Breast epithelium (tissue), 4 donors: ENCODE measurements at places on chromosomes 5 and 9. TPM values are rescaled to one million over a fixed set of nuclear protein-coding genes. Genes with fewer than 3 reads are reported as not detected.

EIF4E1B gene
- not detected for total RNA-seq

- H3K4me3 ChIP-seq, result no peak overlapping the region
- H3K36me3 ChIP-seq, result no peaks in the 10 kb centered on the region
- no peak for DNase-seq
- no peaks in the 10 kb centered on the region for H3K27me3 ChIP-seq
- H3K27ac ChIP-seq, result no peak overlapping the region
These were observed 46.9 kb upstream of the UBAC1 start for GRCh38 chr9:136007934-136008692.

AFAP1L1 gene
- 26.5 TPM for total RNA-seq

GRCh38 chr9:118109542-118109941 lies 405.3 kb downstream of the TLR4 start:
- no peak for DNase-seq
- H3K27me3 ChIP-seq, result no peaks in the 10 kb centered on the region
- H3K27ac ChIP-seq, result no peak overlapping the region

GRCh38 chr9:119781886-119782285 lies 412.7 kb upstream of the BRINP1 start:
- peaks cover 4% of the 10 kb centered on the region for H3K36me3 ChIP-seq
- no peaks in the 10 kb centered on the region for H3K4me1 ChIP-seq
- H3K27me3 ChIP-seq, result no peaks in the 10 kb centered on the region
- H3K4me3 ChIP-seq, result no peak overlapping the region

PCDHB16 gene
- total RNA-seq, result 11.8 TPM

GRCh38 chr9:4831944-4832343 lies 39.2 kb downstream of the RCL1 start:
- H3K4me1 ChIP-seq, result no peaks in the 10 kb centered on the region
- H3K27ac ChIP-seq, result no peak overlapping the region
- no peak overlapping the region for H3K4me3 ChIP-seq
- no peak for DNase-seq
- no peaks in the 10 kb centered on the region for H3K36me3 ChIP-seq

DNA sequence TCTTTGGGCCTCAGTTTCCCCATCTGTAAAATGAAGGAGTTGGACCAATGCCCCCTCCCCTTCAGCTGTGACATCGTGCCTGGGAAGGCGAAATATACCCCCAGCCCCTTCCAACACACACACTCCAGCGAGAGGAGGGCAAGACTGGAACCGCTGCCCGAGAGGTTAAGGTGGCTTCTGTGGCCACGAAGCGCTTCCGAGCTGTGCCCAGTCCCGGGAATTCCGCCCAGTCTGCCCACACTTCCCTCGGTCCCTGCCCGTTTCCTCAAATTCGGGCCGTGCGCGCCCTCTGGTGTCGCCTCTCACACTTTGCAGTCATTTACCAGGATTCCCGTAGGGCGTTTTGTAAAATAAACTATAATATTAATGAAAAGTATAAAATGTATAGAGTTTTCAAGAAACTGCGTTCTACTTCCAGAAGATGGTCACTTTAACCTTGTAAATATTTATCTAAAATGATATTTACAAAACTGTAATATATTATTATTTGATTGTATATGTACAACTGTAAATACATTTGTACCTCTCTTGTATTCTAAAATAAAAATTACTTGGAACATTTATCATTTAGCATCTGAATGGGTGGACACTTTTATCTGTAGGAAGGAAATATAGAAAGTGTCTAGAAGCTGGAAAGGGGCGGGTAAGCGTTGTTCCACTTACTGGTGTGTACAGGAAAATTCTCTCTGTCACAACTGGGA lies 11.0 kb upstream of the EXOSC2 start:
- peak overlapping the region; percentile 36 for H3K4me3 ChIP-seq
- H3K36me3 ChIP-seq, result no peaks in the 10 kb centered on the region

PRDM9 gene
- not detected for total RNA-seq

DNA sequence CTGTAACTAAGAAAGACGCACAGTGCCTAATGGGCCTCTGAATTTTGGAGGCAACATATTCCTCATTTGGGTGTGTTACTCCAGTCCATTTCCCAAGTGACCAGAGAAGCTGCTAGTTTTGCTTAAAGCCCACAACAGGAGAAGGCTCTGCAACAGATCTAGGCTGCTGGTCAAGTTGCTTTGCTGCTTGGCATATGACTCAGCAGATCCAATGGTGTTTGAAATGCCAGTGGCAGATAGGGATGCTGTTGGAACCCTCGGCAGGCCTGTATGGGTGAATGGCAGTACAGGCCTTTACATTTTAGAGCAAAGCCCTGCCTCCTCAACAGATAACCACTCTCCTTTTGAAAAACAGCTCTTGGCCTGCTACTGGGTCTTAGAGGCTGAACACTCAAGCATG lies 36.2 kb upstream of the ROR2 start:
- H3K27ac ChIP-seq, result no peak overlapping the region
- H3K36me3 ChIP-seq, result no peaks in the 10 kb centered on the region
- DNase-seq, result no peak
- H3K4me1 ChIP-seq, result no peaks in the 10 kb centered on the region
- no peak overlapping the region for H3K4me3 ChIP-seq

DNA sequence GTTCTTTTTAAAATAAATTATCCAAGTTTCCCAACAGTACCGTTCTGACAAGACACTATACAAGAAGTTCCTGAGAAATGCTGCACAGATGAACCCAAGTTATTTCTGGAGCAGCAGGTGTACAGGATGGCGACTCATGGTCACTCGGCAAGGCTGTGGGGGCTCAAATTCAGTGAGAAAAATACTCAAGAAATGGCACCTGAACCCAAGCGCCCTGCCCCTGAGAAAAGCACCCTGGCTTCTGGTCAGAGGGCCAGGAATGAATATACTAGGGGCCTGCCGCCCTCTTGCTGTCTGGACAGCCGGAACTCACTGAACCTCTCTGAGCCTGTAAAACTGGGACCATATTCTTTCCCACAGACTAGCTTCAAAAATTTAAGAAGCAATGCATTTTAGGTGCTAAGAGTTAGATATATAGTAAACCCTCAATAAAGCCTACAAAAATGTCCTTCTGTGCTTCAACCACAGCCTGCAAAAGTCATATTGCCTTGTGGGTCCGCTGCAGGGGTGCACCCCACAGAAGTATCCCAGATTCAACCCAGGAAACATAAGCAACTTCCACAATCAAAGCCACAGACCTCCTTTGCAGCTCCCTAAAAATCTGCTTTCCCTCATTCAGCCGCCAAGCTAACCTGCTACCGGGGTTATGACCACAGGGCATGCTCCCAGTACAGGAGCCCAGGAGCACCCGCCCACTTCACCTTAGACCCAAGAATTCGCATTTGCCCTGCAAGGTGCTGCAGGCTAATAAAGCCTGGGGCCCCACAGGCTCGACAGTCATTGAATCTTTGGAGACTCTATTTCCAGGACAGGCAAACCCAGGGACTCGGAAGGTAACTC lies 1.4 kb downstream of the RAPGEF1 start:
- no peak for DNase-seq
- peaks cover 5% of the 10 kb centered on the region for H3K4me1 ChIP-seq
- H3K27me3 ChIP-seq, result no peaks in the 10 kb centered on the region
- peak overlapping the region; percentile 96 for H3K27ac ChIP-seq

DNA sequence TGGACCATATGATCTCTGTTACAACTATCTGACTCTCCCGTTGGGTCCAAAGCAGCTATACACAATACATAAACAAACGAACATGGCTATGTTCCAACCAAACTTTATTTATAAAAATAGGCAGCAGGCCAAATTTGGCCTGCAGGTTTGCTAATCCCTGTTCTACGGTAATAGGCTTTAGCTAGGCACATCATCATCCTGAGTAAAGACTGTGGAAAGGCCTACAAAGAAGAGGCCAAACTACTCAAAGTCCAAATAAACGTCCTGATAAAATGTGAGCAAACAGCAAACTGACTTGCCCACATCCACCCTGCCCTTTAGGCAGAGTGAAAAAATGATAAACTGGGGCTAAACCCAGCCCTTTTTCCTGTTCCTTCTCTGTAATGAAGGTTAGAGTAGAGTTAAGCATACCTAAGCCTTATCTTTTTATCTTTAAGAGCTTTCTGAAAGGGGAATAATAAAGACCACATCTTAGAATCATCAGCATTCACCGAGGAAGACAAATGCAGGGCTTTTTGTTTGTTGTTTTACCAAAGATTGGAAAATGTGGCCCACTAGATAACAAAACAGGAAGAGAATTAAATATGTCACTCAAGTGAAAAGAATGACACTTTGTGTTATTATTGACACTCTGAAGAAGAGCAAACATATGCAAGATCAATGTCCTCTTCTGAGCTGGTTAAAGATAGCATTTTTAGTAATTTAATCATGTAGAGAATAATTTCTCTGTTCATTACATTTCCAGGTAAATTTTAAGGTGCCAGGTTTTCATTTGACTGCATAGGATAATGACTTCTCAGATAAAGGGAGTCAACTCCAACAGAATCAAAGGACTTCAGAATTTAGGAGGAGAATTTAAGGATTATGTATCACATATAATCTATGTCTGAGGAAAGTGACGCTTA lies 160.0 kb upstream of the GNA14 start:
- H3K4me3 ChIP-seq, result no peak overlapping the region
- H3K27me3 ChIP-seq, result no peaks in the 10 kb centered on the region
- H3K27ac ChIP-seq, result peak overlapping the region; percentile 54

GRCh38 chr5:51806677-51807076 lies 423.4 kb downstream of the ISL1 start:
- DNase-seq, result no peak
- H3K4me1 ChIP-seq, result no peaks in the 10 kb centered on the region
- H3K36me3 ChIP-seq, result no peaks in the 10 kb centered on the region
- H3K4me3 ChIP-seq, result no peak overlapping the region
- H3K27me3 ChIP-seq, result no peaks in the 10 kb centered on the region

GRCh38 chr9:104025104-104025503 lies 69.0 kb upstream of the SMC2 start:
- no peaks in the 10 kb centered on the region for H3K4me1 ChIP-seq
- no peaks in the 10 kb centered on the region for H3K36me3 ChIP-seq
- no peak for DNase-seq
- no peaks in the 10 kb centered on the region for H3K27me3 ChIP-seq
- no peak overlapping the region for H3K4me3 ChIP-seq

- H3K4me3 ChIP-seq, result no peak overlapping the region
- H3K27ac ChIP-seq, result no peak overlapping the region
- no peaks in the 10 kb centered on the region for H3K4me1 ChIP-seq
- no peaks in the 10 kb centered on the region for H3K36me3 ChIP-seq
- DNase-seq, result no peak
- no peaks in the 10 kb centered on the region for H3K27me3 ChIP-seq
These were observed 5.6 kb upstream of the OMD start for GRCh38 chr9:92429836-92430235.

- no peaks in the 10 kb centered on the region for H3K36me3 ChIP-seq
- DNase-seq, result no peak
These were observed 247.0 kb downstream of the YTHDC2 start for GRCh38 chr5:113760486-113760885.

GRCh38 chr5:144142824-144143162 lies 27.7 kb downstream of the YIPF5 start:
- H3K4me3 ChIP-seq, result no peak overlapping the region
- H3K27ac ChIP-seq, result no peak overlapping the region
- no peaks in the 10 kb centered on the region for H3K4me1 ChIP-seq
- H3K27me3 ChIP-seq, result no peaks in the 10 kb centered on the region
- H3K36me3 ChIP-seq, result no peaks in the 10 kb centered on the region
- no peak for DNase-seq

ADCY2 gene
- 4.9 TPM for total RNA-seq

DNA sequence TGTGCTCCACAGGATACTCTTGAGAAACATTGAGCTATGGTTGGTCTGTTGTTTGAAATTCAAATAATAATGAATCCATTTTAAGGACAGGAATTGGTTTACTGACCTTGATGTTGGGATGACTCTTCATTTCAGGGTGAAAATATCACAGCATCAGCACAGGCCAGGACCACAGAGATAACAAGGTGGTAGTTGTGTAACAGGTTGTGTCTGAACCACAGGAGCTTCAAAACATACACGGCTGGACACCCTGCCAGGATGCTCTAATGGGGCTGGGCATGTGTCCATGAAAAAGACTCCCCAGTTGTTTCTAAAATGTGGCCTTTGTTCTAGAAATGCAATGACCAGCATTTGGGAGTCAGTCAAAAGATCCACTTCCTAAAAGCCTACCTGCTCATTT lies 69.8 kb downstream of the ACO1 start:
- no peak overlapping the region for H3K27ac ChIP-seq
- no peaks in the 10 kb centered on the region for H3K27me3 ChIP-seq
- H3K4me1 ChIP-seq, result no peaks in the 10 kb centered on the region
- peaks cover 18% of the 10 kb centered on the region for H3K36me3 ChIP-seq
- no peak overlapping the region for H3K4me3 ChIP-seq
- no peak for DNase-seq

- H3K4me3 ChIP-seq, result no peak overlapping the region
- no peaks in the 10 kb centered on the region for H3K4me1 ChIP-seq
- no peaks in the 10 kb centered on the region for H3K36me3 ChIP-seq
- no peaks in the 10 kb centered on the region for H3K27me3 ChIP-seq
- no peak for DNase-seq
These were observed 4.2 kb downstream of the MELK start for GRCh38 chr9:36576866-36577265.

DNA sequence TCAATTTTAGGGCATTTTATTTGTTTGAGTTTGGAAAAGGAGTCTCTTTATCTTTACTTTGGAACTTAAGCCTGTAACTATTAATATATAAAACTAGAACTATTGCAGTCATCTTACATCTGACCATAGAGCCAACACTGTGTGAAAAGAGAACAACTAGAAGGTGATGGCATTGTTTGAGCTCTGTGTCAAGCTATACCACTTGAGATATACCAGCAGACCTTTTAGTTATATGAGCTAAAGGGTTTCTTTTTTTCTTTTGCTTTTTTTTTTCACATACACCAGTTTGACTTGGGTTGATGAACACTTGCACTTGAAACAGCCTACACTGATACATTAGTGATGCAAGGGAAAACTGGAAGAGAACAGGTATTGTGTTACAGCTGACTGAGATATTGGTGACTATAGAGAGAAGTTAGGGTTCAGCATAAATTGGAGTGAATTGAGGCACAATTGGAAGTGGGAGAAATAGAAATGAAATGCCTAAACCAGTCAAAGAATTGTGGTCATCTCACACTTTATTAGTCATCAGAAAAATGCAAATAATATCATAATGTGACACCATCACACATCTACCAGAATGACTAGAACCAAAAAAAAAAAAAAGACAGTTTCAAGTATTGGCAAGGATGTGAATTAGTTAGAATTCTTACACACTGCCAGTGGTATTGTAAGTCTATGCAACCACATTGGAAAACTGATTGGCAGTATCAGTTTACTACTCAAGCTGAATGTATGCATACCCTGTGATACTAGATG lies 60.9 kb downstream of the ADRB2 start:
- no peak overlapping the region for H3K4me3 ChIP-seq
- no peak overlapping the region for H3K27ac ChIP-seq
- no peaks in the 10 kb centered on the region for H3K27me3 ChIP-seq
- H3K36me3 ChIP-seq, result no peaks in the 10 kb centered on the region
- no peak for DNase-seq

PCDHGA12 gene
- total RNA-seq, result 9.8 TPM

DNA sequence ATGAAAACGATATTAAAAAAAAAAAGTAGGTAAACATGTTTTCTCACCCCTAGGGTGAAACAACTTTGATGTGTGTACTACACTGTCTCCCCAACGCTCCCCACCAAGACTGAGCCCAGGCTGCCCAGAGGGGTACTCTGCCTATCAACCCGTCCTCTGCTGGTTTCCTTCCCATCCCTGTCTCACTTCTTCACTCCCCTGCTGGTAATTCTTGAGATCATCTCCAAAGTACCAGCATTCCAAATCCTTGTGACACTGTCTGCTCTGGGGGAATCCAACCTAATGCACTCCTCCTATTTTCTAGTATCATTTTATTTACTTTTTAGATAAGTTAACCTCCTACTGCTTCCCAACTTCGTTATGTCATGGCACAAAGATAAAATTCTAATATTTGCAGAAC lies 6.3 kb upstream of the APTX start:
- H3K27me3 ChIP-seq, result no peaks in the 10 kb centered on the region
- H3K27ac ChIP-seq, result no peak overlapping the region
- H3K4me1 ChIP-seq, result no peaks in the 10 kb centered on the region
- DNase-seq, result no peak
- H3K36me3 ChIP-seq, result no peaks in the 10 kb centered on the region
- H3K4me3 ChIP-seq, result no peak overlapping the region
